NCI-H774 (cell line): ENCODE measurements at places on chromosomes 11 and 22.

DNA sequence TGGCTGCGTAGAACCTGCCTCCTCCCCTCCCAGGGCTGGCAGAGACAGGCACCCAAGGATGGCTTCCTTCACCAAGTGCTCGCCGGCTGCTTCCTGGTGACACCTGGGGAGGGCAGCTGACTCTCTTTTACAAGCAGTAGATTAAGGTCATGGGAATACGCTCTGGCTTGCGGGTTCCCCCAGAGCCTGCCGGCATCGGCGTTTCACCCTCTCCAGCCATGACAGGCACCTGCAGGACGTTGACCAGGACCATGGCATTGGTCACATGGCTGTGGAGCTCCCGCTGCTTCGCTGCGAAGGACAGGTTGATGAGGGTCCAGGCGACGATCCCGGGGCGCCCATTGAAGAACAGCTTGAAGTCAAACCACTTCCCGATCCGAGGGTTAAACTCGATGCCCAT, 9.5 kb downstream of the DHCR7 start:
- no peak for DNase-seq

GRCh38 chr11:20596205-20597153, 2.9 kb upstream of the SLC6A5 start:
- DNase-seq = no peak

GRCh38 chr11:76103460-76103859, 102.8 kb downstream of the WNT11 start:
- DNase-seq = no peak

GRCh38 chr11:72720784-72721183, 31.4 kb downstream of the ARAP1 start:
- DNase-seq = no peak

DNA sequence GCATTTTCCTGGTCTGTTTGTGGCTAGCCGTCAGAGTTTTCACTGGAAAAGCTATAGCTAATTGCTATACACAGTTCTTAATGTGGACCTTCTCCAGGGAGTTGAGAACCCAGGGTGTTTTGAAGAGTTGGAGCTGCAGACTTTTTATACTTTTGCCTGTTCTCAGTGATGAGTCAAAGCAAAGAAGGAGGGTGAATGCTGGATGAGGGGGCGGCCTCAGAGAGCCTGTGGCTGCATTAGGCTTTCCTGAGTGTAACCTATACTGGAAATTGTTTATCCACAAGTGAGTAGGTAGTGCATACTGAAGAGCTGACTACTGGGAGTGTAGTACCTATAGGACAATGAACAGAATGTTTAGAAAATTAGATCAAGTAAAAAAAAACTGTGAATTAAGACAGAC, 79.7 kb upstream of the HORMAD2 start:
- no peak for DNase-seq

DNA sequence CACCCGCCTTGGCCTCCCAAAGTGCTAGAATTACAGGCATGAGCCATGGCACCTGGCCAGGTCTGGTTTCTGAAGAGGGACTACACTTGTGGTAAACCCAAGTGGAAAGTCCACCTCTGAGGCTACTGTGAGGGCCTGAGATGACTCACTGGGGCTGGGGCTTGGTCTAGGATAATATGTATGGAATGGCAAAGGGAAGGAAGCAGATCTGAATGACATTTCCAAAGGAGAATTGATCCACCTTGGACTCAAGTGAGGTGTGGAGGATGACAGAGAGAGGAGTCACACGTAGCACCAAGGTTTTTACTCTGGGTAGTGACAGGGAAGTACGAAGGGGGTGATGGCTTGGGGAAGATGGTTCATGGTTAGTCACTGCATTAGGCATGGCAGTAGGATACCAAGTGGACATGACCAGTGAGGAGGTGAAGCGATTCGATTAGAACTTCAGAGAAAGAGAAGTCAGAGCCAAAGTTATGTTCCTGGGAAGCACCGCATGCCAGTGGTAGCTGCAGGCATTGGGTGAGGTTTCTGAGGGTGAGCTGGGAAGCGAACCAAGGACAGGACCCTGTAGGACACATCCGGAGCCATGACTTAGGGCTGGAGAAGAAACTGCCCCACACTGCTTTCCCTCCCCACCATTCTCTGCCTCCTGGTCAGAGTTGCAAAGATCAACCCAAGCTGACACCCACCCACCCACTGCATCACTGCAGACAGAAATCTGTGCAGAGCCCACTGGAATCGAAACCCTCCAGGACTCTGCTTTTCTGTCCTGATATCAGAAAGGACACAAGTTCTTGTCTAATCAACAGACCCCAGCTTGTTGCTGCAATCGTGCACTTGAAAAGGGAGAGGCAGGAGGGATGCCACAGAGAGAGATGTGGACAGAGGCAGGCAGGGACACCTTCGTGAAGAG, 13.0 kb upstream of the BCL9L start:
- no peak for DNase-seq

GRCh38 chr11:75014129-75014528, 25.4 kb downstream of the NEU3 start:
- DNase-seq = no peak

- no peak for DNase-seq
Measured at GRCh38 chr22:38153821-38154562, 27.6 kb downstream of the PLA2G6 start.

- DNase-seq = no peak
Measured at GRCh38 chr11:124080327-124081001, 34.8 kb upstream of the VWA5A start.

- DNase-seq = no peak
Measured at GRCh38 chr11:121250843-121251242, 41.7 kb upstream of the SC5D start.

DNA sequence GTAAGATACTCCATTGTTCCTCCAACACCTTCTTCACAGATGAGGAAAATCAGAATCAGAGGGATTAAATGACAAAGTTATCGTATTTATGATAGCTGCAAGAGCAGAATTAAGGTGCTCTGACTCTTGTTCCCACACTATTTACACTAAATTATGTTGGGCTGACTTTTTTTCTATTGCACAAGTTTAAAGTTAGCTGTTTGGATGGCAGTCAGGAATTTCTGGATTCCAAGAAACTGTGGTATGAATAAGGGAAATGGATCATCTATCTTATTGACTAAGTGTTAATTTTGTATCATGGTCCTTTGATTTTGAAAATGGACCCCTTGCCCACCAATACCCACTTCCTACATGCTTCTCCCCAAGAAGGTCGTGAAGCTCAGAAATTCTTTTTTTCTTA, 19.9 kb upstream of the APOA1 start:
- DNase-seq = no peak

GRCh38 chr11:119108146-119108856, 1.2 kb downstream of the C2CD2L start:
- peak; percentile 41 for DNase-seq

GRCh38 chr11:87317441-87317840, 279.7 kb downstream of the TMEM135 start:
- DNase-seq = no peak
